Ovary (tissue), 10 donors: ENCODE measurements at places on chromosomes 7 and 10.
A peak's percentile ranks its signal among the peaks of the same experiment; 100 is the strongest.

DNA sequence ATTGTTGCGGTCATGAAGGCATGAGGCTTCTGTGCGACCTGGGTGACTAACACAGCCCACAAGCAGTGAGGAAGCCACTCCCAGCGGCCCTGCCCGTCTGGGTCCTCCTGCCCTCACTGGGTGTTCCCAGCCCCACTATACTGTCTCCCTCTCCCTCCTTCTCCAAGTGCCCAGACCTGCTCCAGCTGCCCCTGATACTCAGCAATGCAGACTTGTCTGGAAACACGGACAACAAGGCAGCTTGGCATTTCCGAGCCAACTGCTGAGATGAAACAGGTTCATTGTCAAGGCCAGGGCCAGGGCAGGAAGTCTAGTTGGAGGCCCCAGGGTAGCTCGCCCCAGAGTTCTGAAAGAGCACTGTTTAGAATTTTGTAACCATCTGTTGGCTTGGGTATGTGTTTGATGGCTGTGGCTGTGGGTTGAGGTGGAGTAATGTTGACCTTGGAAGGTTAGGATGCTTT lies 95.7 kb downstream of the RBM20 start:
- H3K36me3 ChIP-seq: no peaks in the 10 kb centered on the region
- peak; percentile 42 for DNase-seq
- peaks cover 6% of the 10 kb centered on the region for H3K4me1 ChIP-seq
- no peak overlapping the region for H3K27ac ChIP-seq

GRCh38 chr7:26185131-26185843 lies 15.3 kb downstream of the HNRNPA2B1 start:
- H3K4me3 ChIP-seq: no peak overlapping the region
- no peaks in the 10 kb centered on the region for H3K4me1 ChIP-seq
- no peaks in the 10 kb centered on the region for H3K36me3 ChIP-seq
- no peak overlapping the region for H3K27ac ChIP-seq
- no peaks in the 10 kb centered on the region for H3K27me3 ChIP-seq

DNA sequence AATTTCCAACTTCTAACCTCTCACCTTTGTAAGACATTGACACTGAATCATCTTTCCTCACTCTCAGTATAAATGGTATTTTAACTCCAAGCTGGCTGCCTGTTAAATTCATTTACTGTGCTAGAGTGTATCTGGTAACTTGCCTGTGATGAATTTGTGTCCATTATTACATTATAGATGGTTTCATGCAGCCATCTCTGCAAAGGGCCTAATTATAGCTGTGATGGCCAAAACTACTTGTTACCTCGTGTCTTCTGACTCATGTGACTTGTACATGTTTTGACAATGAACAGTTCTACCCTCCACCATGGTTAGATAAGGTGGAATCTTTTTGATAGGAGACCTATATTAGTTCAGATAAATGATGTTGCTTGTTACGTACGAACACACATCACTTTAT lies 392.0 kb downstream of the PAXIP1 start:
- H3K27me3 ChIP-seq: no peaks in the 10 kb centered on the region
- no peaks in the 10 kb centered on the region for H3K4me1 ChIP-seq
- H3K36me3 ChIP-seq: no peaks in the 10 kb centered on the region
- no peak for DNase-seq

GRCh38 chr7:44797329-44798258 lies 1.1 kb downstream of the PPIA start:
- H3K27ac ChIP-seq: peak overlapping the region; percentile 93
- H3K27me3 ChIP-seq: no peaks in the 10 kb centered on the region
- H3K4me3 ChIP-seq: peak overlapping the region; percentile 79
- H3K36me3 ChIP-seq: no peaks in the 10 kb centered on the region

DNA sequence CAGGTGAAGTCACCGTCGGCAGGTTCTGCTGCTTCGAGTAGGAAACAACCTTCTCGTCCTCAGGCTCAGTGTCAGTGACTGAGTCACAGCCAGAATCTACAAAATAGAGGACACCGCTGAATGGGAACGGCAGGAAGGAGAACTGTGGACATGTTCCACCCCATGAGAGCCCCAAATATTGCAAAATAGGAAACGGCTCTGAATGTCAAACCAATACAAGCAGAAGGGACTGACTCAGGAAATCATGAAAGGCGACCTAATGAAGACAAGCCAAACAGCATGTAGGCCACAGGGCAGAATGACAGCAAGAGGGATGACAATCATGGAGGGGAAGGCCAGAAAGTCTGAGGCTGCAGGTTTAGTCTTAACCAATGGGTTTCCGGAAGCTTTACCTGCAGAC lies 63.5 kb downstream of the PIK3AP1 start:
- no peak overlapping the region for H3K27ac ChIP-seq
- H3K27me3 ChIP-seq: no peaks in the 10 kb centered on the region
- no peaks in the 10 kb centered on the region for H3K36me3 ChIP-seq
- H3K4me1 ChIP-seq: no peaks in the 10 kb centered on the region
- no peak overlapping the region for H3K4me3 ChIP-seq

GRCh38 chr7:2001601-2002442 lies 230.9 kb downstream of the MAD1L1 start:
- no peak overlapping the region for H3K27ac ChIP-seq
- no peak for DNase-seq
- no peaks in the 10 kb centered on the region for H3K27me3 ChIP-seq
- no peaks in the 10 kb centered on the region for H3K4me1 ChIP-seq

DNA sequence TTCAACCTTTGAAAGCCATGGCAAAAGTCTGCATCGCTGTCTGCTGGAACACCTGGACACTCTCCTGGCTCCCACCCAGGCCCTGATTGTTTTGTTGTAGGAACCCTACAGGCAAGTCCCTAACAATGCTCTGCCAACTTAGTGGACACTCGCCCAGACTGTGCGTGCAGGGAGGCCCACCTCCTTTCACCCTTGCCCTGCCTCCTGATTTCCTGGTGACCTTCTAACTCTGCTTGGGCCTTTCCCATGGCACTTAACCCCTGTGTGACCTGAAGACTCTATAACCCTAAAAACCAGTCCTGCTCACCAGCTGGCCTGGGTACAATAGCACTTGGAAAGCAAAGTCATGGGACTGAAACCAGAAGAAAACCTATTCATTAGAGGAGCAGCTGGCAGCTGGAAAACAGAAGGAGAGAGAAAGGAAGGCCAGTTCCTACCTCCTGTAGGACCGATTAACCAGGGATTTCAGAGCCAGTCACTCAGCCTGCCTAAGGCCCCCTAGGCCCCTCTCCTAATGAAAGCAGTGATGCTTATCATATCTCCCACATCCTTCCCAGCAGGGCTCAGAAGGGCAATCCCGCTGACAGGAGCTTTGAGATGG lies 82.7 kb upstream of the KMT2E start:
- no peaks in the 10 kb centered on the region for H3K36me3 ChIP-seq
- H3K4me1 ChIP-seq: no peaks in the 10 kb centered on the region
- H3K4me3 ChIP-seq: no peak overlapping the region
- no peaks in the 10 kb centered on the region for H3K27me3 ChIP-seq
- DNase-seq: no peak

DNA sequence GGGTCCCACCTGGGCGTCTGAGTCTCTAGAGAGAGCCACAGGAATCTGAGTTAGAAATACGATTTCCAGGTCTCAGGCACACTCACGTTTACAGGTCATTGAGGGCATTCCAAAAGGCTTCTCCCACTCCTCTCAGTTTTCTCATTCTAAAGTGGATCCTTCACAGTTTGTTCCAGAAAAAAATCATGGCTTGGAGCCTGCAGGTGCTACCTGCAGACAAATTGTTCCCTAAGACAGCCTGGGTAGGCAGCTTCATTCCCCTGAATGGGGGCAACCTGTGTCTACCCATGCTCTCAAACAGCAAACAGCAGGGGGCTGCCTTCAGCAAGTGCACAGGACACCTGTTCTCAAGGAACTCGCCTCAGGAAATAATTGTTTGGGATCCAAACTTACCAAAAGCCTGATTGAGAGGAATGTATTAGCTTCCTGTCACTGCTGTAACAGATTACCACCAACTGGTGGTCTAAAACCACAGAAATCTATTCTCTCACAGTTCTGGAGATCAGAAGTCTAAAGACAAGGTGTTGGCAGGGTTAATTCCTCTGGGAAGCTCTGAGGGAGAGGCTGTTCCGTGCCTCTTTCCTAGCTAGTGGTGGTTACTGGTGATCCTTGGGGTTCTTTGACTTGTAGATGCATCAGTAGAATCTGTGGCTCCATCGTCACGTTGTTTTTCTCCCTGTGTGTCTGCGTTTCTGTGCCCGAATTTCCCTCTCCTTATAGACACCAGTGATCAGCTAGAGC lies 117.2 kb downstream of the RAB11FIP2 start:
- no peaks in the 10 kb centered on the region for H3K36me3 ChIP-seq
- no peak for DNase-seq
- no peaks in the 10 kb centered on the region for H3K4me1 ChIP-seq
- H3K4me3 ChIP-seq: no peak overlapping the region
- no peak overlapping the region for H3K27ac ChIP-seq

GRCh38 chr10:86310291-86310690 lies 56.3 kb downstream of the GRID1 start:
- peak; percentile 12 for DNase-seq
- no peaks in the 10 kb centered on the region for H3K36me3 ChIP-seq
- H3K27ac ChIP-seq: no peak overlapping the region
- no peaks in the 10 kb centered on the region for H3K4me1 ChIP-seq
- no peak overlapping the region for H3K4me3 ChIP-seq

- H3K27me3 ChIP-seq: no peaks in the 10 kb centered on the region
- no peaks in the 10 kb centered on the region for H3K36me3 ChIP-seq
- H3K27ac ChIP-seq: no peak overlapping the region
- H3K4me1 ChIP-seq: peaks cover 4% of the 10 kb centered on the region
- DNase-seq: no peak
- H3K4me3 ChIP-seq: no peak overlapping the region
These were observed 26.0 kb downstream of the CYTH3 start for GRCh38 chr7:6246251-6246917.

DNA sequence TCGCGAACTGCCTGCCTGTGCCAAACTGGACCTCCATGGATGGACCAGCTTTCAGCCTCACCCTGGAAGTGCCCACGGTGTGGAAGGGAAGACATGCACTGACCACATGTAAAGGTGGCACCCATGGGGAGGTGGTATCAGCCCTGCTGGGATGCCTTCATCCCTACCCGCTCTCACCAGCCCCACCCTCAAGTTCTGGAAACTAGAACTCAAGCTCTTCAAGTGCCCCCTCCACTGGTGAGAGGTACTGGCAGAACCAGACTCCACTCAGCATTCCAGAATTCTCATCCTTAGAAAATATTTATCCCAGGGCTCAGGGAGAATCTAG lies 5.9 kb downstream of the ZNF488 start:
- H3K27me3 ChIP-seq: no peaks in the 10 kb centered on the region
- H3K27ac ChIP-seq: no peak overlapping the region
- H3K36me3 ChIP-seq: no peaks in the 10 kb centered on the region

DNA sequence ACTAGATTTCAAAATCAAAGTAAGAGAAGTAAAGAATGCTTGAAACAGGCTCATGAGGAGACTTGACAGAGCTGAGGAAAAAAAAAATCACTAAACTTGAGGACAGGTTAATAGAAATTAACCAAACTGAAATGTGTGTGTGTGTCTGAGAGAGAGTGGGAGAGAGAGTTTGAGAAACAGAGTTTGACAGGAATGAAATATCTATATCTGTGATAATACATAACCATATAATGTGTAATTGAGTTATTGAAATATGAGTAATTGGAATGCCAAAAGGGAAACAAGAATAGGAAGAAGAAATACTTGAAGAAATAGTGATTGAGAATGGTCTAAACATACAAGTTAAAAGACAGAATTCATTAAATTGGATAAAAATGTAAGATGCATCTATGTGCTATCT lies 268.0 kb upstream of the CHRM2 start:
- H3K27me3 ChIP-seq: no peaks in the 10 kb centered on the region
- no peaks in the 10 kb centered on the region for H3K4me1 ChIP-seq
- no peaks in the 10 kb centered on the region for H3K36me3 ChIP-seq
- H3K4me3 ChIP-seq: no peak overlapping the region

GRCh38 chr10:35924759-35925158 lies 282.7 kb upstream of the FZD8 start:
- H3K27ac ChIP-seq: no peak overlapping the region
- peaks cover 2% of the 10 kb centered on the region for H3K4me1 ChIP-seq
- H3K27me3 ChIP-seq: no peaks in the 10 kb centered on the region
- no peak overlapping the region for H3K4me3 ChIP-seq
- DNase-seq: no peak

- no peak for DNase-seq
- H3K27ac ChIP-seq: peak overlapping the region; percentile 66
- H3K27me3 ChIP-seq: no peaks in the 10 kb centered on the region
- peak overlapping the region; percentile 72 for H3K4me3 ChIP-seq
- no peaks in the 10 kb centered on the region for H3K36me3 ChIP-seq
These were observed 798 bp downstream of the ZNF425 start for GRCh38 chr7:149125189-149125862.

DNA sequence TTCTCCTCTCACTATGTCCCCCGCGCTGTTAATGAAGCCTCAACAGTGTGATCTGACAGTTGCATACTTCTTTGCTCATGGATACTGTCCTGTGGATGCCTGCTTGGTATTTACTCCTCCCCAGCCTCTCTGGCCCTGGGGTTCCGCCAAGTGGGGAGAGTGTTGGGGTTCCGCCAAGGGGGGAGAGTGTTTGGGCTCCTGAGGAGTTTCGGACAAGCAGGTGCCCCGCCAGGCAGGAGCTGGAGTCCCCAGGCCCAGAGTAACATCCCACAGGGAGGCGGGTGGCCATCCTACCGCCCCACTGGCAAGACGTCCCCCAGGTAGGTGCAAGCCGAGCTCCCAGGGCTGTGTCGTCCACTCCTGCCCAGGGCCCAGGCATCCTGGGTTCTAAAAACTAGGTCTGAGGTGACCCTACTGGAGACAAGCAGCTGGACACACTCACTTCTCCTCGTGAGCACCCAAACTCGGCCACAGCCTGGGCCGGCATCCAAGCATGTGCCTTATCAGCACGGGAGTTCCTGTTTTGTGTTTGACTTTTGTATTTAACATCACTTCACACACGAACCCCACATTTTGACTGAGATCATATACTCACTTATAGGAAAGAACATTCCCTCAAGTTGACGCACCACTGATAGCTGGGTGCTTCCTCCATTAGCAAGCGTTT lies 34.2 kb downstream of the CAMK2B start:
- no peaks in the 10 kb centered on the region for H3K36me3 ChIP-seq
- DNase-seq: peak; percentile 93
- H3K27me3 ChIP-seq: no peaks in the 10 kb centered on the region
- H3K4me3 ChIP-seq: no peak overlapping the region

DNA sequence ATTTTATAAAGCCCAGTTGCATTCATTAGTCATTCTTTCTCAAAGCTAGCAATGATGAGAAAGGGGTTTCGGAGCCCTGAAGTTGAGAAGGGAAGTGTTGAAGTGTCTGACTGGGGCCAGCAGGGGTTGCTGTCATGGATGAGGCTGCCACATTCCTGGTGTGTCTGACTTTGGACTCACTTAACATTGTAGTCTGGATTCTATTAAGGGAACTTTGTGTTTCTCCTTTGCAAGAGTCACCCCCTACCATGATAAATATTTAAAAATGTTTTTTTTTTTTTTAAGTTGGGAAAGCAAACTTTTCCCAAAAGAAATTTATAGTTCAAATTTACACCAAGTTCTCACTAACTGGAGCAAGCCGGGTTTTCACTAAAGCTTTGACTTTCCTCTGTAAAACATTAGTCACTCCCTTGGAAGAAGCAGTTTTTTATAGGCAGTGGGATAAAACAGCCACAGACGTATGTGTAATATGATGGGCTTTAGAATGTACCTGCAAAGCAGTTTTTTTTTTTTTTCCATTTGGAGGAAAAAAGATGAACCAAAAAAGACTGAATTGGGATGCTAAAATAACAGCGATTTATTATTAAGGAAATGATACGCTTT lies 243.6 kb downstream of the TWIST1 start:
- no peak for DNase-seq
- no peaks in the 10 kb centered on the region for H3K4me1 ChIP-seq
- no peak overlapping the region for H3K4me3 ChIP-seq
- H3K27me3 ChIP-seq: no peaks in the 10 kb centered on the region
